Forelimb muscle (tissue), 1 donor: ENCODE measurements at places on chromosomes 13 and 19.

- no peak for DNase-seq
Measured at GRCh38 chr19:14091081-14091812, 696 bp upstream of the SAMD1 start.

DNA sequence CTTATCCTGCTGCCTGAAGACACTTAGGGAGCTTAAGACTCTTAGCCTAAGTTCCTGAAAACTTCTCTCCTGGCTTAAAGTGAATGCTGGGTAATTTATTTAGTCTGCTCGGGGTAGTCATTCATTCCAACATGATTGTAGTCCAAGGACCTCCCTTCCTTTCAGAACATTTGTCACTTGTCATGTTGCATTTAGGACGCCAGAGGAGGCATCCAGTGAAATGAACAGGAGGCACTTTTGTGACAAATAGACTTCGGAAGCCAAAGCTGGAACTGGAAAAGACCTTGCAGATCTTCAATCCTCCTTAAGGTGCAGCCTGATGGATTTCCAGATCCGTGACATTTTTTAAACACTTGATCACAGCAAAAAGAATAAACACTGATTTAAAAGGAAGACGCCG lies 95.1 kb downstream of the DNAJC15 start:
- DNase-seq = no peak

DNA sequence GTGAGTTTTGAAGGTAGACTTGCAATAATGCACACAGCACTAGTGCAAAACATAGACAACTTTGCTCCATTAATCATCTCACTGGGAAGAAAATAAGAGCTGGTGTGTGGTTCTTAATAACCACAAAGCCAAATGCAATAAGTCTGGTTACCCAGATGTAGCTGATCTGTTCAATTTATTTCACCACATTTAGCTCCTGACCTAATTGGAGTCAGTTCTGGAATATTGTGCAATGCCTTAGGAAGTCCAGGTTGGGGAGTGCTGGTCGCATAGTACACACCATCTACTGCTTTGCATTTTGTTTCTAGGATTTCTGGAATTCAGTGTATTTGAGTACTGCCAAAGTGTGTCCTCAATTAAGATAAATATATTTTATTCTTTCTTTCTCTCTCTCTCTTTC lies 483.3 kb upstream of the SPRY2 start:
- DNase-seq = no peak

DNA sequence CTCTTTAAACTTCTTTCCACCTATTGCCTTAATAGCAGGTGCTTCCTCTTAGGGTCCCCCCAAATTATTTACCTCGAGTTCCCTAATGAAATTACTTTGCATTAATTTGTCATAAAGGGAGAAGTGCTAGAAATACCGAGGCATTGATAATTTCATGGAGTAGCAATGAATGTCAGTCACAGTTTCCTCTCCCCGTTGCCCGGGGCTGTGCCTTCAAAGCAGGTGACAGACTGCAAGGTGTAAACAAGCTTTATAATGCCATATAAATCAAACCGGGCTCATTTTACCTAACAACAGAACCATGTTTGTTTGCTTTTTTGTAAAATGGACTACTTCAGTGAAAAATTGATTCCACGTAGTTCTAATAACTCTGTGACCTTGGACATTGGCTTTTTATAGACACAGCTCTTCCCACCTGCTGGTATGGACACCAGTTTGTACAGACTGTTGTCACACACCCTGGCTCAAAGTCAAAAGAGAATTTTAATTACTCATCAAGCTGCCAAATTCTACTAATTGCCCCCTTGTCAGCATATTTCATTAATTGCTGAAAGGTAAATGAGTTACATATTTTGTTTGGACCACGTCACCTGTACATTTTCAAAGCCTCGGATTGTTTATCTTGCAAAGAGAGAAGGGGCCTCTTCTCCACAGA lies 171.1 kb downstream of the STK24 start:
- DNase-seq = no peak

GRCh38 chr13:50684366-50684765 lies 159.1 kb downstream of the DLEU7 start:
- DNase-seq = no peak
